Activated T-helper 1 cell treated with anti-CD3 and anti-CD28 coated beads, Interleukin-2, amount 50 U/mL, for 16 hours (primary cell): ENCODE measurements at places on chromosomes 5 and 9.

DNA sequence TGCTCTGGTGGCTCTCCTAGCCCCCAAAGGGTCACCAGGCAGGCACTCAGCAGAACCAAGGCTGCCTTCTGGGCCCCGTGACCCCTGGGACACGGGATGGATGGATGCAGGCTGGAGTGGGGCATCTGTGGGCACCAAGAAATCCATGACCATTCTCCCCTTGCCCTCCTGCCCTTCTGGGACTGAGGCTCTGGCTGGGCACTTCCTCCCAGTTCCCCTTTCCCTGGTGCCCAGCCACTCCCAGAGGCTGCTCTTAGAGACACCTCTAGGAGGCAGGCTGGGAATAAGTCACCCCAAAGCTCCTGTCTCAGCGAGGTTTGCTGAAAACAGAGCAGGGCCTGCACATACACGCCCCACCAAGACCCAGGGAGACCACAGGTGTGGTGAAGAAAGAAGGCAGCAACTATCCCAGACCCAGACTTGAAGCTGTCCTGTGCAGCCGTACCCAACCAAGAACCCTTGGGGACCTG, 943 bp downstream of the STING1 start:
- DNase-seq, result no peak

DNA sequence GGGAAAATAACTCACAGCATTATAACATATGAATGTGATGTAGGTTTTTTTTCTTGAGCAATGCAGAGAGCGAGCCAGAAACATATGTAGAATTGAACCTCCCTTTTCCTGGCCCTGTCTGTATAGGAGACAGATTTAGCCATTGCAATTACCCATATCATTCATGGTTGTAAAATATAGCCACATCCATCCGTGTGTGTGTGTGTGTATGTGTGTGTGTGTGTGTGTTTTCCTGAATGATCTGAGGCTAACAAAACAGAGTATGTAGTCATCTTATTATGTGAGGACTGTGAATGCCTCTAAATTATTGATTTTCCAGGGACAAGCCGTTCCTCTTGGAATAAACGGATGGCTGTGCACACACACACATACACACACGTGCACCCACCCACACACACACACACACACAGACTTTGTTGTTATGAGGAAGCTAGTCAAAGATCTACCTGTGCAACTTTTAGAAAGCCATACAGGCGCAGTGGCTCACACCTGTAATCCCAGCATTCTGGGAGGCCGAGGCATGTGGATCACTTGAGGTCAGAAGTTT, 11.7 kb upstream of the DENND1A start:
- DNase-seq, result no peak

DNA sequence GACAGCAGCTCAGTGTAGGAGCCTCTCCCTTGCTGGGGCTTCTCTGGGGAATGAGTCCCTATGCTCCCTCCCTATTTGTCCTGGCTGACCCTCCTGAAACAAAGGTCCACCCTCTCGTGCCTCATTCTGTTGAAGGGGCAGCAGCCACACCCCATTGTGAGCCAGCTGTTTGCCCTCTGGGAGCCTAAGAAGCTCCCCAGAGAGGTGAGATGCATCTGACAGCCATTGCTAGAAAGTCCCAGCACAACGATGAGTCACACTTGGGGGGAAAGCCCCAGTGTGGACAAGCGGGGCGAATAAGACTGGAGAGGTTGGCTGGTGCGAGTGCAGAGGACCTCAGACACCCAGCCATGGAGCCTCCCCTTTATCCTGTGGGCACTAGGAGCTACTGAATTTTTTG, 101.4 kb downstream of the PPARGC1B start:
- no peak for DNase-seq

GRCh38 chr5:137462816-137463520, 36.2 kb downstream of the SPOCK1 start:
- no peak for DNase-seq

DNA sequence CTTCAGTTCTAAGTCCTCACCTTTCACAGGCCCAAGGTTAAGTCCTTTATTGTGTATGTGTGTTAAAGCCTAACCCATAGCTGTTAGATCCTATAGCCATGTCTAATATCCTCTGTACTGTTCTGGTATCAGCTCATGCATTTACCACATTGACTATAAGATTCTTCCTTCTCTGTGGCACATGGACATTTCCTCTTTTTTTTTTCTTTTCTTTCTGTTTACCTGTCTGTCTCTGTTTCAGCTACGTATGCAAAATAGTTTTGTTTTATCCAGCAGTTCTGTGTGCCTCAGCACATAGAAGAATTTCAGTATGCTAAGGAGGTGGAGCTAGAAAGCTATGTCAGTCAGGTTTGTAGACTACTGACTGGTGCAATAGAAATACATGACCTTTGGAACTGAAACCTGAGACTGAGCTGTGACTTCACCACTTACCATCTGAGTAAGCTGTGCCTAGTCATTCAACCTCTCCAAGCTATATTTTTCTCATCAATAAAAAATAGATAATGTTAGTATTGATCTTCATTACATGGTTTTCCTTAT, 155.6 kb upstream of the VLDLR start:
- DNase-seq, result no peak

DNA sequence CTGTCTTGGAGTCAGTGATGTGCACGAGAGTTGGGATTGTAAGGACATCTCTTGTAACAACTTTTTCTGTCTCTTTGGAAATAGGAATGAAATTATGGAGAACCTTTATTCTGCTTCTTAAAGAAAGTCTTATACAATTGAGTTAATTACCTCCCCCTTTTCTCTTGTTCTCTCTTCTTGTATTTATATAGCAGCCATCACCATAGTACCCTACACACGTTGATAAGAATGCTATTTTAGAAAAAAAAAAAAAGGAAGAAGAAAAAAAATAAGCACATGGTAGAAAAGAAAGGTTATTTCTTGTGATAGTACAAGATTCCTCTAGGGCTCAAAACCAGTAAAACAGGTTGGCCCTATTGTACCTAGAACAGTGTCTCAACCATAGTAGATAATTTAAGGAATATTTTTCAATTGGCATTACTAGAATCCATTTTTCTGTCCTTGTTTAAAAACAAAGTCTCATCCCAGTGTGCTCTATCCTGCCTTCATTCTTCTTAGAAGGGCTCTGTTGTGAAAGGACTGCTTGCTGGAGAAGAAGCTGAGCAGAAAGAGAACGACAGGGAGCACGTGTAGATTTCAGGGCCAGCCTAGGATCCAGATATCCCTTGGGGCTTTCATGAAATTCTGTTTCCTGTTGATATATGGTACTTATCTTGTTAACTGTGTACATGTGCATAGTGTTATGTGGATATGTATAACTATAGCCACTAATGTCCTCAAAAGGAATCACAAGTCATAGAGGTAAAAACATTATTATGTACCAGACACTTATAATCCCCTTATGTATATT, 392.3 kb upstream of the MEF2C start:
- no peak for DNase-seq

DNA sequence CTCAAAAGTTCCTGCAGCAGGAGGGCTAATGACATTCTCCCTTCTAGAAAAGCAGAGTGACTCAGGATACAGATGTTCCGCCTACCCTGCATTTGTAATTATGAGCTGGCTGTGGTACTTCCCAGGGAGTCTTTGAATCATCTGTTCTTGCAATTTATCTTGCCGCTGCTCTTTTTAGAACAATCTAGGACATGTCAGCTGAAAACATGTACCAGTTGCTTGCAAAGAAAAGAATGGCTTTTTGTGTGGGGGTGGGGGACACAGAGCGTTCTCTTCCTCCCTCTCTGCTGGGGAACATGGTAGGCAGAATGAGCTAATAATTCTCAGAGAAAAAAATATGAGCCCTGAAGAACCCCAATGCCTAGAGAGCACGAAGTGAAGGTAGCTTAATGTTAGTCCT, 51.7 kb upstream of the TUT7 start:
- no peak for DNase-seq

- DNase-seq, result no peak
Observed at GRCh38 chr5:67543720-67544270, 347.2 kb upstream of the CD180 start.

GRCh38 chr5:113311301-113311700, 123.5 kb downstream of the TSSK1B start:
- DNase-seq, result no peak

DNA sequence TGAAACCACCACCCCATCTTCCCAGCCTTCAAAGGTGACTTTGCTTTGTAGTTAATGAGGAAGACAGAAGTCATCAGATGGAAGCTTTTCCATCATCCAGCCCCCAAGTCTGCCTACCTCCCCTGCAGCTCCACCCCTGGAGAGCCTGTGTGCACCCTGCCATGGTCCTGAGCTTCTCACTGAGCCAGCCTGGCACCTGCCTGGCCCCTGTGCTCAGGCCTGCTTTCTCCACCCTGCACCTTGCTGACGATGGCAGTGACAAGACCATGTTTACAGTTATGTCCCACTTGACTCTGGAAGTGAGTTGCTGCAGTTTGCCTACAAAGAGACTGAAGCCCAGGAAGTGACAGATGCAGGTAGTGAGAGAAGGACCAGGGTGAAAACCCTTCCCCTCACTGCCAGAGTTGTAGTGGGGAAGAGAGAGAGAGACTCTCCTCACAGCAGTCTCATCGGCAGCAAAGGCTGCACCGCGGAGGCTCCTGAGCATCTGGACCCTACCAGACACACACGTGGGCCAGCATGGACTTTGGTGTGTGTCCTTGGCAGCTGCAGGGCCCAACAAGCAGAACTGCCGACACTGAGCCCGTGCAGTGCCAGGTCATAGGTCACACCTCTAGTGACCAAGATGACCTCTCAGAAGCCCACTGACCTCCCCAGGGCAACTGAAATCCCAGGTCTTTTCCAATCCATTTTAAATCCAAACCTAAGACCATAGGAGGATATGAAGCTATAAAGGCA, 107.1 kb downstream of the CACNA1B start:
- no peak for DNase-seq

DNA sequence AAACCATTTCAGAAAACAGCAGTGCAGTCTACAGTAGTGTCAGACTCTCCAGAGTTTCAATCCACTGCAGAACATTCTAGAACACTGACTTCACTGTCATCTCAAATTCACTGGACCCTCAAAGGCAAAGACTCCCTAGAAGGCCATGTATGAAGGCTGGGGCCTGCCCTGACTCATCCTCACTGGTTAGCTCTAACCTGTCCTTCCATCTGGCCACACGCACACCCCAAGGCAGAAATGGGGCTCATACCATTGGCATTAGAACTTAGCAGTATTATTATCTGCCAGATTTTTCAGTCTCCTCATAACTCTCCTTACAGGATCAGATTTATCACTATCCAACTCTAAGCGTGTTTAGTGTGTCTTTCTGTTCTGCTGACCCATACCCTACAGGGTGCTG, 20.4 kb downstream of the S1PR3 start:
- DNase-seq, result no peak

DNA sequence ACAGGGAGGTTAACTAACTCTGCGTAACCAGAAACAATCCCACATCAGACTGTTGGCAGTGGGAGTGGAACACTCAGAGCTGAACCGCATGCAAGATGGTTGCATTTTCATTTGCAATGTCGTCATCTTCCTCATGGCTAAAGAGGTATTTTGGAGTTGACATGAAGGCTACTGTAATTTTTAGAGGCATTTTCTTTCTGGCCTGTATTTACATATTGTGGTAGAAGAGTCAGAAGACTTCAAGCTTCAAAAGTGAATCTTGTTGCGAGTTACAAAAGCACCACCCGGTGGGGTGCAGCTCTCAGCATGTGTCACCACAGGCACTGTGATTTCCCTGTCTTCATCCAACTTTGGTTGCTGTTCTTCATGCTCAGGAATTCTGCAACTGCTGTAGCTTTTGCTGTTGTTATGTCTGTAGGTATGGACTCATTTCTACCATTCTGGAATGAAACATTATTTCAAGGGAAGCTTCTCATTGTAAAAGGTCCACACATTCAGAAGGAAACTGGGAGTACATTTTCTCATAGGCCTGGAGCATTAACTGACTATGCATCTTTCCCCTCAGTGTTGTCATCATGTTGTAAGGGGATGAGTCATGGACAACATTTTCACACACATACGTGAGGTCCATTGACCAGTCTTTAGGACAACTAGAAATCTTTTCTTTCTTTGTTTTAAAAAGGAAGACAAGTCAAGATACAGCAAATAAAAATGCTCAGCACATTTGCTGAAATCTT, 35.4 kb upstream of the GDNF start:
- DNase-seq, result no peak

GRCh38 chr5:174305241-174305681, 259.8 kb downstream of the NSG2 start:
- no peak for DNase-seq

DNA sequence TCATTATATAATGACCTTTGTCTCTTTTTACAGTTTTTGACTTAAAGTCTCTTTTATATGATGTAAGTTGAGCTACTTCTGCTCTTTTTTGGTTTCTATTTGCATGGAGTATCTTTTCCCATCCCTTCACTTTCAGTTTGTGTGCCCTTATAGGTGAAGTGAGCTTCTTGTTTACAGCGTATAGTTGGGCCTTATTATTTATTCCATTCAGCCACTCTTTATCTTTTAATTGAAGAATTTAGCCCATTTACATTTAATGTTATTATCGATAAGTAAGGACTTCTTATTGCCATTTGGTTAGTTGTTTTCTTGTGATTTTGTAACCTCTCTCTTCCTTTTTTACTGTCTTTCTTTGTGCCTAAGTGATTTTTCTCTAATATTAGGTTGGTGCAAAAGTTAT, 117.3 kb downstream of the ADAMTSL1 start:
- no peak for DNase-seq

DNA sequence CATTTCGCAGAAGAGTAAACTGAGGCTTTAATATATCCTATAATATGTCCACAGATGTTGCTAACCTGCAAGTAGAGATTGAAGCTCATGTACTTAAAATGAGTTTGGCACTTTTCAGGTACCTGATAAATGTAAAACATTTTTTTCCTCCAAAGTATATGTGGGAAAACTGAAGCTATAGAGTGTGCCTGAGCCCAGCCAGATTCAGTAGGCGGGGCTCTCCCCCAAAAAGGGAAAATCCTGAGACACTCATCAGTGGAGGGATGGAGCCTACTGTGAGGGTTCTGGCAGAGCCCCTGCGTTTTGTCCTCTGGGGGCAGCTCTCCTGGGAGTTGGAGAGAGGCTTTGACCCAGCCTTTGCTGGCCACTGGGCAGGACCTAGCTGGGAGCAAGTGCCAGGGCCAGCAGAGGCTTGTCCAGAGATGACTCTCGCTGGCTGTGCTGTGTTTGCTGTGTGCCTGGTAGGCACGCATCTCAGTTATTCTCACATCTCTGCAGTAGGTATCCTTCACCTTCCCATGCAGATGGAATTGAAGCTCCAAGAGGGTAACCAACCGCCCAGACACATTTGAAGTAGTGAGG, 81.1 kb upstream of the SPRY4 start:
- no peak for DNase-seq

DNA sequence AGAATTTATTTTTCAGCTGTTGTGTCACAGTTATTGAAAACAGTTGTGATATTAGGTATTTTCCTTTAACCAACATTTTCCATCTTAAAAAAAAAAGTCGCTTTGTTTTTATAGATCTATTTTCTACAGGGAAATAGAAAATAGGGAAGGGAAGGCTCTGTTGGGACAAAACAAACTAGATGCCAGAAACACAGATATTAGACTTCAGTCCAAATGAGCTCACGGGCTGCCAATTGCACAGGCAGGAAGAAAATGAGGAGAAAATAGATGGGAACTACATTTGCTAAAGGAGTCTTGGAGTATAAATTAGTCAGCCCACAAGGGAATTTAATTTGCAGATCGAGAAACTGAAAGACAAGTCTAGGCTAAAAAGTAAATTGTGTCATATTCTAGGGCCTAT, 21.4 kb upstream of the ISOC1 start:
- no peak for DNase-seq
